ENCODE measurements at places on chromosomes 2 and 18.
A peak's percentile ranks its signal among the peaks of the same experiment; 100 is the strongest.

GRCh38 chr2:128180031-128180430 is 89.0 kb downstream of the UGGT1 start:
- no peak for DNase-seq

DNA sequence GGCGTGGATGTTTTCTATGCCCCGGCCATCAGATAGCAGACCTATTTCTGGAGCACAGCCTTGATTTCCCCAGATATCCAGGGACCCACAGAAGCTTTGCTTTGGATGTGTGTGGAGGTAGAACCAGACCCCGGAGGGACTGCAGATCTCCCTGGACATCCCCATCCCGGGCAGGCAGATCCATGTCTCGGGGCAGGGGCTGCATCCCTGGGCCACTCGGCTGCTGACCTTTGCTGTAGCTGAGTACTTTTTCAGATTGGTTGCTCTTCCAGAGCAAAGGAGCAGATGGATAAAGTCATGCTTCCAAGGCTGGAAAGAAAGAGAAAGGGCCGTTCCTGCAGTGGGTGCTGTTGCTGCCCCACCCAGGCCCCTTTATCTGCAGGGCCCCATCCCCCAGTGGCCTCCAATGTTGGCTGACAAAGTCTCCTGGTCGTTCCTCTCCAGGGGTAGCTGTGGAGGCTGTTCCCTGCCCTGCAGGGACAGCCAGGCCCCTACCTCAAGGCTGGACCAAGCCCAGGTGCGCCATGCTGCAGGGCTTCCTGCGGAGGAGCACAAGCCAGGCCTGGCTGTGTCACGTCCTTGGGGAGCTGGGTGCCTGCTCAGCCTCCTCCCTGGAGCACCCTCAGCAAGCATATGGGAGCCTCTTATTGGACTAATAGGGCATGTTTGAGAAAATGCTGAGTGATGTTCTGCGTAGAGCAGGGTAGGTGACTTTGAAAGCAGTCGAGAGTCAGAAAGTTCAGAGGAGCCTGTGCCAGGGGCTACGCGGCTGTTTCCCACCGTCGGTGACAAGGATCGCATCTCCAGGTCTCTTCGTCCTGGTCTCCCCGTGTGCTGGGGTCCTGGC is 68.4 kb downstream of the TPO start:
- no peak for DNase-seq

GRCh38 chr2:86788881-86789686 is 1.6 kb downstream of the CD8A start:
- no peak for DNase-seq

- no peak for DNase-seq
Measured at GRCh38 chr2:179842498-179843153, 18.8 kb downstream of the ZNF385B start.

DNA sequence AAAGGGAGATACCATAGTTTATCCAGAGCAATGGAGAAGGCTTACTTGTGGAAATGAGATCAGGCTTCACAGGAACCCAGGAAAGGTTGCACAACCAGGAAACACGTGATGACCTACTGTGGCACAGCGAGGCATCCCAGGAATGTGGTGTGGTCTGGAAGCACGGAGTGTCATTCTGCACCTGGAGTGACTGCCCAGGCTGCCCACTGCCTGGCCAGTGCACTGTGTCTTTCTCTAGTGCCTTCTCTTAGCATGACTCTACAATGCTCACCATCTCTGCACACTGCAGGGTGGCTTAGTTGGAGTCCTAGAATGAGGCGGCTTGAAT is 48.9 kb downstream of the CHST9 start:
- DNase-seq = no peak

DNA sequence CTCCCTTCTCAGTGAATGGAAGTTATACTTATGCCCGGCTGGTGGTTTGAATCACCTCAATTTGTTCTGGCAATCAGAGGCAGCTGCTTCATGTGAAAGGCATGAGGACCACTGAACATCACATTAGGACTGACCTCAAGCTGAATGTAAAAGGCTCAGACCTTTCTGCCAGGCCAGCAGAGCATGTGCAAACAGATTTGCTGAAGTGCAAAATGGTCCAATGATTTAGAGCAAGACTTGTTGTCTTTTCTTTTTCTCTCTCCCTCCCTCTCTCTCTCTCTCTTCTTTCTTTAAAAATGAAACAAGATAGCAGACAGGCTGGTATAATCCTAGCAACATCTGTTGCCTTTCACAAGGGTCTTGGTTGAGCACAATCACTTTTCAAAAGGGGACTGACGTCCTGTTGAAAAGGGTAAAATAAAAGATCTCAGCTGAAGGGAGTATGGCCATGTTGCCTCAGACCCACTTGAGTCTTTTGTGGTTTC is 13.3 kb upstream of the CDH7 start:
- DNase-seq = no peak

GRCh38 chr2:42167458-42167857 is 1.7 kb upstream of the EML4 start:
- no peak for DNase-seq

DNA sequence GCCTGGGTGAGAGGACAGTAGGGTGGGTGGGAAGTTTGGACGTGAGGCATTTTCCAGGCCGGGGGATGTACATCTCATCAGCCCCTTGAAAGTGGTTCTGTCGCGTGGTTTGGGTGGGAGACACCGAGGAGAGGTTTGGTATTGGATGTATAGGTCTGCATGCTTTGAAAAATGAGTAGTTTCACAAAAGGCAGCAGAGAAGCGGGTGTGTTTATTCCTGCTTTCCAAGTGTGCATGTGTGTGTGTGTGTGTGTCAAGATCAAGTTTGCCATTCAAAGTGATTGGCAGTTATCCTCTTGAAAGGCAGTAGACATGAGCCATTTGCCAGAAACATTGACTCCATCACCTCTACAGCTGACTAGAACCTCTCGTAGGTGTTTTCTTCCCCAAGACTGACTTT is 423.1 kb upstream of the POU3F3 start:
- no peak for DNase-seq

- DNase-seq = no peak
Measured at GRCh38 chr2:111246620-111247061, 125.9 kb downstream of the BCL2L11 start.

- no peak for DNase-seq
Measured at GRCh38 chr18:74480149-74480651, 16.0 kb upstream of the CNDP2 start.

- DNase-seq = no peak
Measured at GRCh38 chr2:176114120-176114929, 2.3 kb upstream of the HOXD10 start.

DNA sequence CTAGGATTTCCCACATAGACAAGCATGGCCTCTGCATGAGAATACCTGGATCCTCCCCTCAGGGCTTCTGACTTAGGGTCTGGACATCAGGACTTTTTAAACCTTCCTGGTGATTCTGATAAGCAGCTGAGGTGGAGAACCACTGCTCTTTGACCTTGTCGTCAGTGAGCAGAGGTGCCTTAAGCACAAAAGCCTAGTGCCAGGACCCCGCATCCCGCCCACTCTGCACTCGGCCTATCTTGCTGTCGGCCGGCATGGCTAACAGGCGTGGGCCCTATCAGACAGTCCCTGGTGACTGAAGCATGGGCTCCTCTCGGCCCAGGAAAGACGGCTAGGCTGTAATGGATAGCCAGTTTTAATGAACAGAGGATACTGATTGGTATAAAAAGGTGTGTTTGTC is 6.2 kb downstream of the ANKRD23 start:
- no peak for DNase-seq

GRCh38 chr2:191758518-191759507 is 80.9 kb downstream of the NABP1 start:
- DNase-seq = peak; percentile 58

DNA sequence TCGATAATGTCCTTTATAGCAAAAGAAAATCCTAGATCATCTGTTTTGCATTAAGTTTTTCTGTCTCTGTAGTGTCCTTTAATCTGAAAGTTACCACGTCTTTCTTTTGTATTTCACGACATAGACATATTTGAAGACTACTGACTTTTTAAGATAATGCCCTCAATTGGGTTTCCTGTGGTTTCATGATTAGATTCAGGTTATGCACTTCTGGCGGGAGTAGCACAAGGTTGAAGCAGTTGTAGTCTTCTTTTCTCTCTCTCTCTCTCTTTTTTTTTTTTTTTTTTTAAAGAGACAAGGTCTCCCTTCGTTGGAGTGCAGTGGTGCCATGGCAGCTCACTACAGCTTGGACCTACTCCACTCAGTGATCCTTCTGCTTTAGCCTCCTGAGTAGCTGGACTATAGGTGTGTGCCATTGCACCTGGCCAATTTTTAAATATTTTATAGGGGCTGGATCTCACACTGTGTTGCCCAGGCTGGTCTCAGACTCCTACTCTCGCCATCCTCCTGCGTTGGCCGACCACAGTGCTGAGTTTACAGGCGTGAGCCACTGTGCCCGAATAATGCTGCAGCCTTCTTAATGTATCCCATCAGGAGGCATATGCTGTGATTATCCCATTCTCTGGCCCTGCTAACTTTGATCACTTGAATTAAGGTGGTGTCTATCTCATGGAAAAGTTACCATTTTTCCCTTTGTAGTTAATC is 3.9 kb downstream of the INPP4A start:
- DNase-seq = no peak

GRCh38 chr2:24530796-24531195 is 39.7 kb downstream of the NCOA1 start:
- no peak for DNase-seq

GRCh38 chr2:136628490-136628889 is 136.9 kb upstream of the THSD7B start:
- no peak for DNase-seq

DNA sequence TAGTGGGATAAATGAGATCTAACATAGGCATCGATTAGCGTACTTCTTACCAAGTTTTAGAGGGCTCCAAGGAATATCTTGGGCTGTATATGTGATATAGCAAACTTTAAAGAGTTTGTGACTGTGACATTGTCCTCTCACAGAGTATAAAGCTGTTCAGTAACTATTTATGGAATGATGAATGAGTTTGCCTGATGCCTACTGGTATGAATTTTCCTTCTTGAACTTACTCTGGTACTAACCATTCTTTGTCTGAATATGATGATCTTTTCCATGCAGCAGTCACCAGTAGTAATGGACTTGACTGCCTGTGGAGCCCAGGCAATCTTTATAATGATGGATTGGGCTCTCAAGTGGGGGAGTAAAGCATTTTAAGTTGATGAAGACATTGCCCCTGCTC is 120.5 kb downstream of the PARD3B start:
- no peak for DNase-seq

DNA sequence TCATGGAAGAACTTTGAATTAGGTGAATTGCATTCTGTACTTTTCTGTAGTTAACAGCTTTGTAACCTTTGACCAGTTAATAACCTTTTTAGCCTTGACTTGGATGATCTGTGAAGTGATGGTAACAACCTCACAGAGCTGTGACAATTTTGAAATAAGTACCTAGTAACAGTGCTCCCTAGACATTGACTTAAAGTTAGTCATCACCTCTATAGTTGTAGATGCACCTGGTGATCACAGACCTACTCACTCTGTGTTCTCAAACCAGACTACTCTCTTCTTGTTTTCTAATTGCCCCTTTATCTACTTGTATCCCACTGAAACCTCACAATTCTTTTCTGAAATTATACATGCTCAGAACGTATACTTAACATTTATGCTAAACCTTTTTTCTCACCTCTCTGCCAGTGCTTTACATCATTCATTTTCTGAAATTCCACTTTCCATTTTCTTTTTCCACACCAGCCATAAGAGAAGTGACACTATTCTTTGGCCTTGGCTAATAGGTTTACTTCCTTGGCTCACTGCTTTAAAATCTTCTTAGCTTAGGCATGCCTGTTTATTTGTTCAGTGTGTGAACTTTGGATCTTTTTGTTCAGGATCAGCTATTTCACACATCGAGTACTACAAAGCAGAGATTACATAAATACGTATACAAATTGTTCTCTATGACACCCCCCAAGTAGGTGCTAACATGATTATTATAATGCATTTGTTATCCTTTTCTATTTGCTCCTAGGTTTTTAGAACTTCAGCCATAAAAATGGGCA is 9.3 kb downstream of the YPEL5 start:
- DNase-seq = no peak

DNA sequence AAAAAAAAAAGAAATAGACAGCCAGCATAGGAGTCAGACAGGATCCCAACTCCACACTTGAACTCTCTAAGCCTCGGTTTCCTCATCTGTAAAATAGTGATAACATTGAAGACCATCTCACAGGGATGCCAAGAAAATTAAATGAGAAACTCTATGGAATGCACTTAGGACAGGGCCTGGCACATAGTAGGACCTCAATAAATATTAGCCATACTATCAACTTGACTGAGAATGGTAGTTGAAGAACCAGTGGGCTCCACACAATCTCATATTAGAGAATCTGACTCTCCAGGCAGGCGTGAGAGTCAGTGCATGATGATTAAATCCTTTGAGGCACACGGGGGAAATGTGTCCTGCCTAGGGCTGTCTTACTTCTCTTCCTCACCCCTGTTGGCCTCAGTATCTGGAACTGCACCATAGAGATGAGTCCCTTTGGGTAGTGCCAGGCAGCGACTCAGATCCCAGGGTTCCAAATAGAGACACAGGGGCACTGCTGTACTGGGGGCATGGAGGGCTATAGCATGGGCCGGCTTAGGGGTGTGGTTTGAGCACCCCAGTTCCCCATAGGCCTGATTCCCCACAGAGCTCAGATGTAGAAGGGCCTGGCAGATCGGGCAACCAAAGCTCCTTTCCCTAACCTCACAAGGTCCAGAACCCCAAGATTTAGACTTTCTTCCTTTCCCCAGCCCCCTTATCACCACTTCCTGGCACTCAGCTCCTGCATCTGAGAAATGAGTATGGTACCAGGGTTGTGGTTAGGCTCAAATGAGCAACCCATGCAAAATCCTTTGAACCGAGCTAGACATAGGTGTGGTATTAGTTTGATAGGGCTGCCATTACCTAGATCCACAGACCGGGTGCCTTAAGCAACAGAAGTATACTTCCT is 51.3 kb upstream of the CAB39 start:
- no peak for DNase-seq

DNA sequence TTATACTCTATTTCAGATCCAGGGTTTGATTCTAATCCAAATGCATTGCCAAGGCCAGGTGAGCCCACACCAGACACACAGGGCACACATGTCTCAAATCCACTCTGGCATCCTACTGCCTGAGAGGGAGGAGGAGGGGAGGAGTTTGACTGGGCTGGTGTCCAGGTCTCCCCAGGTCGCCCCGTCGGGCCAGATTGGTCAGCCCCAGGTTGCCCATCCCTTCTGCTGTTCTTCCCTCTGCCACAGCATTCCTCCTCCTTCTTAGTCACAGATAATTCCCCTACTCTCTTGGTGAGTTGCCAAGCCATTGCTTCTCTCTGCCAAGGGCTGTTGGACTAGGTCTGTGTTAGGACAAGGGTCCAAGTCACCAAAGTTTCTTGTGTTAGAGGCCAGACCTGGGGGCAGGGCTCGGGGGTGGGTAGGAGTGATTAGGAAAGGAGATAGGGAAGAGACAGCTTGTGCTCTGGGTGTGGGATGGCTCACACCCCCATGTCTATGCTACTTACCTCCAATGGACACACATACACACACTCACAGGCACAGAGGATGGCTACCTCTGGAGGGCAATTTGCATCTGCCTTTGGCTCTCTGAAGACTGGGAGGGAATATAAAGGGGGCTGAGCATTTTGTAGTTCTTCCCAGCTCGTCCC is 2.5 kb upstream of the EGR4 start:
- DNase-seq = no peak

All from SIG-M5 (cell line).